ENCODE measurements at places on chromosomes 2 and 18. TPM values are rescaled to one million over a fixed set of nuclear protein-coding genes. Genes with fewer than 3 reads are reported as not detected.

DNA sequence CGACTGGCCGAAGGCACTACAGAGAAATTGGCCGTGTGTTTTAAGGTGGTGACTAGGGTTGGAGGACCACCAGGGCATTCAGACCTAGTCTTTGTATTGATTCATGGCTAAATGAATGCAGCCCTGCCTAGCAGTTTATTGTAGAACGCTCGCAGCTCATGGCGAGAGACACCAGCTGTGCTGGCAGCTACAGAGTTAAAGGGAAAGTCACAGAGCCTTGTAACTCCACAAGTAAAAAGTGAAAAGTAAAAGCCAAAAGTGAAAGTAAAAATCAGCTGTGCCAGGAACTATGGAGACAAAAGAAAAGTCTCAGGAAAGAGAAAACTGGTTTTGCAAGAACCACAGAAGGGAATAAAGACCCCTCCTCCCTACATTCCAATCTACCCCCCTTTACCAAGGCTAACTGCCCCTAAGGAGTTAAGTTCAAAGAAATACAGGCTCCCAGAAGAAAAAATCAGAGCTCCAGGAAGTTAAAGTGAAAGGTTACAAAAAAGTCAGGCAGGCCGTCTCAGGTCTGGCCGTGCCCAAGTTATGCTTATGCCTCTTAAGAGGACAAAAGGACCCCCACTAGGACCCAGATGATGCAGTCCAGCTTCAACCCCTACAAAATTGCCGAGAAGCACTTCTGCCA lies 46.4 kb upstream of the SELENOI start:
- DNase-seq, result peak; percentile 46

TDRD15 gene
- not detected for polyA plus RNA-seq

ADAM23 gene
- 0.10 TPM for polyA plus RNA-seq

DNA sequence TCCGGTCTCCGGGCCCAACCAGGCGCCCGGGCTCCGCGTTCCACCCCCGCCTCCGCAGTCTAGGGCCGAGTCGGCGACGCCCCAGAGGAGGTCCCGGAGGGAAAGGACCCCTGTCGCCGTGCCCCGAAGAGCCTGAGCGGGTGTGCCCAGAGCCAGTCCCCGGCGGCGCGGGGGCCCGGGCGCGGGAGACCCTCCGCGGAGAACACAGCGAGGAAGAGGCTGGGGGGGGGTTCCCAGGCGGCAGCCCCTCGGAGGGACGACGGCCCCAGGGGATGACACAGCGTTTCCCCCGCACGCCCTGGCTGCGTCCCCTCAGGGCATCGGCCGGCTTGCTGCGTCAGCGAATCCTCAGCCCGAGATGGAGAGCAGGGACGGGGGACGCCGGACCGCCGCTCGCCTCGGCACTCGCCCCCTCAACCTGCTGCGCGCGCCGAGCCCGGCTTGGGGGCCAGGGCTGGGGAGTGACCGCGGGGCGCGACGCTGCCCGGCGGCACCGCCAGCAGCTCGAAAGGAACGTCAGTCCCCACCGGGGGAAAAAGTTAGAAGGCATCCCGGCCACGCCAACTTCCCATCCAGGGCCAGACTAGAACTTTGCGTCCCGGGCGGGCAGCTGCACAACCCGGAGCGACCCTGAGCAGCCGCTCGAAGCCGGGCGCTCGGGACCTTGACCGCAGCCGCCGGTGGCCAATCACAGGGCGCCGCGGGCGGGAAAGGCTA lies 711 bp downstream of the SFXN5 start:
- peak; percentile 45 for DNase-seq

KIF5C gene
- polyA plus RNA-seq, result 0.46 TPM

SS18 gene
- 29.8 TPM for polyA plus RNA-seq

DNA sequence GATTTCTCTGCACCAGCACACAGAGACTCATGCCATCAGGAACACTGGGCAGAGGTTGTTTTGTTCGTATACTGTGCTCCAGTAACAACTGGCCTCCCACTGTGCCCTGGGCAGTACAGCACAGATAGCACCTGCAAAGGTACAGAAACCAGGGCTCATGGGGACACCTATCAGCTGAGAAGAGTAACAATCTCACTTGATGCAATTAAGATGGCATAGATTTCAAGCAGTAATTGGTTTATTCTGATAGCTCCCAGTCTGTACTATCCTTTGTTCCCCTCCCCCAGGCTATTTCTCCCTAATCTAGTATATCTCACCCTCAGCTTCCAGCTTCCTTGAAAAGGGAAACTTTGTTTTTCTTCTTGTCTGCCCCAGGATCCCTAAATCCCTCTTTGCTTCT lies 343.9 kb upstream of the MMADHC start:
- DNase-seq, result no peak

ST6GAL2 gene
- polyA plus RNA-seq, result not detected

DNA sequence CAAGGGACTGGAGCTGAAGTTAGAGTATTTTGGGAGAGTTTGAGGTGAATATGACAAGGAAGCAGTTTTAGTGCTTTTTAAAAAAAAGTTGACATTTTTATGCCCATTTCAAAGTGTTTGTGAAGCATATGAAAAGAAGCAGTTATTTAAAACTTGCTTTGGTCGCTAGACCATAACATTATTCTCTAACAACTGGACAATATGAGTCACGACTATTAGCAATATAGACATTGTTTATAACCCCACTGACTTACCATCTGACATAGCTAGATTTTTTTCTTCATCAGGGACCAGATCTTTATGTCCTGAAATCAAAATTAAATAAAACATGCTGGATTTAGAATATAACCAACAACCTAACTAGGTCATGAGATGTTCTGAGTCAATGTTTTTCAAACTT lies 22.6 kb upstream of the DYTN start:
- no peak for DNase-seq

DNA sequence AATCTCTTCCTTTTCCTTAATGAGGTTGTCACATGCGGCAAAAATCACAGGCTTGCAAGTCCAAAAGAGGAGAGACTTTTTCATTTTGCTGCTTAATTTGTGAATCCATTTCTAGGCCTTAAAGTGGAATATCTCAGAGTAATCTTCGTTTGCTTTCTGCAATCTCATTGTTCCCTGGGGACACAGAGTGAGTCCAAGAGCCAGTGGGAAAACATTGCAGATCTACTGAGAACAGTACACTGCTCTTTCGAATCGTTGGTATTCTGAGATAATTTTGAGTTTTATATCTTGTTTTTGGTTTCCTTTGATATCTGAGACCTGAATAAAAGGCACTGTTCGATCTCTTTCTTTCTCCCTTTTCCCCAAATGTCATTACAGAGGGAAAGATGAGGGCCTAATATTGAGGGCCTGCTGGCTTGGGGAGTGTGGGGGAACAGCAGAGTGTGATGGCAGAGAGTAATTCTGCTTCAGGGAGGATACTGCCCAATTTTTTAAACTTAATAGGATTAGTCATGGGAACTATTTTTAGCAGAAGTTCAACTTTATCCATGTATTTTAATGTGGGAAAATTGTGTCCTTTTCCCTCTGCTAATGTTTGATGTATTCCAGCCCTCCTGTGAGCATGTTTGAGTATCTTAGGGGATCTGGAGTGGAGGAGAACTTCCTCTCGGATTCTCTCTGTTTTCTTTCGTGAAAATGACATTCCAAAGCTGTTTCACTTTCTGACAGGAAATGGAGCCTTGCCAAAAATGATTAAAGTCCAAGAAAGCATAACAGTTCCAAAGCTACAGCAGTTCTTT lies 418.2 kb upstream of the ZEB2 start:
- no peak for DNase-seq

- DNase-seq, result no peak
These were observed 42.8 kb upstream of the SMAD7 start for GRCh38 chr18:48993586-48993985.

DNA sequence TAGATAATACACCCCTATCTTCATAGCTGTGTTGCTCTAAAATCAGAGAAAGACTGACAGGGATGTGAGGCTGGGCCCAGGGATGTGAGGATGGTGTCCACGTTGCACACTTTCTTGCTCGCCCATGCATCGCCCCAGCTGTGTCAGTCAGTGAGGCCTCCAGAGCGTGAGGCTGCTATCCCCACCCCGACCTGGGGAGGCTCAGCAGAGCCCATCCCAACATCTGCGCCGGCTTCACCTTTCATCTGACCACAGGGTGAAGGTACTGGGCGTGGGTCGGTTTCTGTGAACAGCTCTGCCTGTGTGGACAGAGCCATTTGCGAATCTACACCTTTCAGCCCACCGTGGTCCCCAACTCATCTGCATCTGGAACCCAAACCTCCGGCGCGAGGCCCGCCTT lies 255.7 kb downstream of the HDAC4 start:
- no peak for DNase-seq

DNA sequence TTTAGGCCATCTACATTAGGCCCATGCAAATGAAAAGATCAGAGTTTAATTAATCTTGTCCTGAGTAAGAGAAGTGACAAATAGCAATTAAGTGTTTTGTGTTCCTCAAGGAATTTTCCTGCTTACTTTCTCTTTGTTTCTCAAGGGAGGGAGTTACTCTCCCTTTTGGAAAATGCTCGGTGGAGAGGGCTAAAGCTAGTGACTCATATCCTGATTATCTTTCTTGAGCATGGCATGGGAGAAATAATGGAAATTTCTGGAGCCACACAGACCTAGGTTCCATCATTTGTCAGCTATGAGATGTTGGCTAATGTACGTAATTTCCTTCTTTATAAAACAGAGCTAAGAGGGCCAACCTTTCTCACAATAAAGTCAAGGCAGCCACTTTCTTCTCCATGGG lies 177.1 kb downstream of the ETAA1 start:
- no peak for DNase-seq

LDAH gene
- polyA plus RNA-seq, result 11.3 TPM

DNA sequence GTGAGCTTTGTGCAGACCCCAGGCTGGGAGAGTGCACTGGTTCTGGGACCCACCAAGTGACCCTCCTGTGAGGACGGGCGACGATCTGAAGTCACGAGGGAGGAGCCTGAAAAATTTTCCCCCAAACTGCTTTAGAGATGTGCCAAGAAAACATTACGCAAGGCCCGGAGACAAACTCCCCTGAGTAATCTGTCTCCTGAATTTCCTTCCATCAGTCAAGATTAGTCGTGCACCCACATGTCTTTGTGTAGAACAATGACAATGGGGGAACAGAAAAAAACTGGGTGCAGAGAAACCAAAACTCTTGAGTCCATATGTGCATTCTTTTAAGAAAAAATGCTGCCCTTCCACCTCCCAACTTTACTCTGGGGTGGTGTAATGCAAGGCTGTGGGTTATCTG lies 12.6 kb upstream of the NCK2 start:
- no peak for DNase-seq

EXOC6B gene
- 3.3 TPM for polyA plus RNA-seq

LIMS4 gene
- 0.82 TPM for polyA plus RNA-seq

GRCh38 chr2:120344976-120345581 lies 857 bp upstream of the INHBB start:
- no peak for DNase-seq

DNA sequence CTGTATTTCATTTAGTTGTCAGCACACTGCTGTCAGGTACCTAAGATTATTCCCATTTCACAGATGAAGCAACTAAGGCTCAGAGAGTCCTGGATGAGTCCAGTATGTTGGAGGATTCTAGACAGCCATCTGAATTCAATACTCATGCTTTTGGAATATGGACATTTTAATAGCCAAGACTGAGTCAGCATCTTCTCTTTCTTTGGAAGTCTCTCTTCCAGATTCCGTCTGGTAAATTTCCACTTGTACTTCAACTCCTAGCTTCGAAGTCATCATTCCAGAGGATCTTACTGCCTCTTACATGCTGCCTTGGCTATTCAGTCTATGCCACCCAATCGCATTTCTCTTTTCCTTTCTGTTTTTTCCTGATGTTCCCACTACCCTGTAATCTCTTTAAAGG lies 40.6 kb downstream of the INSIG2 start:
- DNase-seq, result no peak

DRC1 gene
- polyA plus RNA-seq, result not detected

SKOR2 gene
- polyA plus RNA-seq, result not detected

DNA sequence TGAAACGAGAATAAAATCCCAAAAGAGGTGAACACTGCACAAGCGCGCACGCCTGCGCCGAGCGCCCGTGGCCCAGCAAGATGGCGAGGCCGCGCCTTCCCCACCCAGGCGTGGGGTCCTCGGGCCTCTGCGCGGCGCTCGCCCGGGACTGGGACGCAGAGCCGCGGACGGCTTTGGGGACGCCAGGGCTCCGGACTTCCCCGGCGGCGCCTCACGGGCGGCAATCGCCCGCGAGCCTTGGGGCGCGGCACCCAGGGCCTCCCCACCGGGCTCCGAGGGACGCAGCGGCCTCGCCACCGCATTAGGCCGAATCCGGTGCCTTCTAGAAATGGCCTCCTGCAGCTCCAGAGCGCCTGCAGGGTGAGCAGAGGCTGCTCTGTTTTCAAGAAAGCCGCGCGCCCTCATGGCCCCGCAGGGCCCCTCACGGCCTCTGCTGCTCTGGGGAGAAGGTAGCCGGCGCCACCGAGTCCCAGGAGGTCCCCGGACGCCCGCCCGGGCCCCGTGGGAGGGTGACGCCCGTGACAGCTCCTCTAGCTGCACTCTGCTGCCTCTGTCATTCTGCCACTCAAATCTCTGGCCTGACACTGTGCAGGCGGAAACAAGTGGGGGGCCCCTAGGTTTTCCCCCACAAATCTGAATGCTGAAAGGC lies 35.9 kb upstream of the POMC start:
- DNase-seq, result no peak

VIT gene
- polyA plus RNA-seq, result 0.50 TPM

- DNase-seq, result no peak
These were observed 79.2 kb upstream of the MYO3B start for GRCh38 chr2:170098626-170099312.

- no peak for DNase-seq
These were observed 10.0 kb upstream of the UPP2 start for GRCh38 chr2:158091647-158092046.

DNA sequence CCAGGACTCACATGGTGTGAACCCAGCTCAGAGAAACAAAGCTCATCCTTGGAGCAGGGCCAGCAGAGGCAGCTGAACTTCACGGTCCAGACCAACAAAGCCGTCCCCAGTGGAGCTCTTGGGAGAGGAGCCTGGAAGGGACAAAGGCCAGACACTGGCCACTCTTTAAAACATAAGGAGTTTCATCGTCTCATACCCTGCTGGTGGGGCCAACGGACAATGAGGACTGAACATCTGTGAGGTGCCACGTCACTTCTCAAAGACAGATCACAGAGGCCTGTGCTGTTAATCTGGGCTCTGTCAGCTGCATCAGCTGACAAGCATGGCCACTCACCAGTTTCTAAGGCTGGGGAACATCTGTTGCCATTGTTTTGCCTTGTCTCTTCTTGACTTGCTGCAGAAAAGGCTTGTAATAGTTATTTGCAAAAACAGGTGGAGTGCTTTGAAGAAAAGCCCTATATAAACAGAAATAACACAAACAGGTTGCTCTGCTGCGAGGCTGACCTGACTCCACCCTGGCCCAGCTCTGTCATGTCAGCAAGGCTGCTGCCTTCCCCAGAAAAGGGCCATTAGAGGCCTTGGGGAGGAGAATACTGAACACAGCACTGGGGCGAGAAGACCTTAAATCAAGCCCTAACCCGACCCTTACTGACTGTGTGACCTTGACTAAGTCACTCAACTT lies 68.1 kb upstream of the DAPL1 start:
- no peak for DNase-seq

- no peak for DNase-seq
These were observed 61.7 kb downstream of the RNF152 start for GRCh38 chr18:61831071-61831470.

RNU2-63P gene
- polyA plus RNA-seq, result not detected

DNA sequence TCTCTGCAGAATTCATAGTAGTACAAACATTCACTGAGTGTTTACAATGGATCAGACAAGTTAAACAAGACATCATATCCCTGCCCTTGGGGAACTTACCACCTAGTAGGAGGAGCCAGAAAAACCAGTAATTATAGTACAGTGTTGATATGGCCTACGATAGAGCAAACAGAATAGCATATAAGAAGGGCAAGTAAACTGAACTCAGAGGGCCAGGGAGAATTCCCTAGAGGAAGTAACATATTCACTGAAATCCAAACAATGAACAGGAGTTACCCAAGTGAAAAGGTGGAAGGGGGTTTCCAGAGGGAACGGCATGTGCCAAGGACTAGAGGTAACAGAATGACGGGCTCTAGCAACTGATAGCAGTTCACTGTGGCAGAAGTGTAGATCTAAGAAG lies 34.1 kb downstream of the NHEJ1 start:
- DNase-seq, result no peak
